ENCODE measurements at places on chromosomes 6 and 20. TPM values are rescaled to one million over a fixed set of nuclear protein-coding genes. Genes with fewer than 3 reads are reported as not detected.

Gene EYA2
- total RNA-seq: not detected

Gene CST5
- total RNA-seq: not detected

- peaks cover 30% of the 10 kb centered on the region for H3K27me3 ChIP-seq
- H3K4me3 ChIP-seq: no peak within 1 kb of the TSS
- no peak for DNase-seq
- no peak within 1 kb of the TSS for H3K27ac ChIP-seq
- H3K36me3 ChIP-seq: no peaks in the 10 kb centered on the region
Observed at GRCh38 chr6:117265410-117266256, at the start of gene VGLL2. TSS of gene VGLL2 (plus strand) at chr6:117265558. CDS start at chr6:117265764, 206 bp downstream.

- H3K27me3 ChIP-seq: no peaks in the 10 kb centered on the region
- no peak overlapping the region for H3K27ac ChIP-seq
- no peaks in the 10 kb centered on the region for H3K36me3 ChIP-seq
- DNase-seq: no peak
- no peaks in the 10 kb centered on the region for H3K4me1 ChIP-seq
Observed at GRCh38 chr6:102679865-102680264, 1286.4 kb downstream of the GRIK2 start.

Gene ACTL10
- total RNA-seq: 4.6 TPM

Gene COL10A1
- total RNA-seq: not detected

Gene PPIL6
- 0.13 TPM for total RNA-seq

- H3K36me3 ChIP-seq: no peaks in the 10 kb centered on the region
- H3K4me3 ChIP-seq: no peak overlapping the region
- DNase-seq: no peak
- no peaks in the 10 kb centered on the region for H3K27me3 ChIP-seq
Observed at GRCh38 chr6:163728442-163729126, 314.1 kb downstream of the QKI start.

GRCh38 chr6:133300896-133301295 lies 59.7 kb downstream of the EYA4 start:
- DNase-seq: no peak
- no peaks in the 10 kb centered on the region for H3K27me3 ChIP-seq
- H3K27ac ChIP-seq: no peak overlapping the region
- no peaks in the 10 kb centered on the region for H3K36me3 ChIP-seq
- H3K4me1 ChIP-seq: no peaks in the 10 kb centered on the region

- peaks cover 21% of the 10 kb centered on the region for H3K4me1 ChIP-seq
- H3K27me3 ChIP-seq: no peaks in the 10 kb centered on the region
- peak overlapping the region; percentile 59 for H3K27ac ChIP-seq
- DNase-seq: peak; percentile 39
Observed at GRCh38 chr6:32664827-32665362, 1.6 kb downstream of the HLA-DQB1 start.

DNA sequence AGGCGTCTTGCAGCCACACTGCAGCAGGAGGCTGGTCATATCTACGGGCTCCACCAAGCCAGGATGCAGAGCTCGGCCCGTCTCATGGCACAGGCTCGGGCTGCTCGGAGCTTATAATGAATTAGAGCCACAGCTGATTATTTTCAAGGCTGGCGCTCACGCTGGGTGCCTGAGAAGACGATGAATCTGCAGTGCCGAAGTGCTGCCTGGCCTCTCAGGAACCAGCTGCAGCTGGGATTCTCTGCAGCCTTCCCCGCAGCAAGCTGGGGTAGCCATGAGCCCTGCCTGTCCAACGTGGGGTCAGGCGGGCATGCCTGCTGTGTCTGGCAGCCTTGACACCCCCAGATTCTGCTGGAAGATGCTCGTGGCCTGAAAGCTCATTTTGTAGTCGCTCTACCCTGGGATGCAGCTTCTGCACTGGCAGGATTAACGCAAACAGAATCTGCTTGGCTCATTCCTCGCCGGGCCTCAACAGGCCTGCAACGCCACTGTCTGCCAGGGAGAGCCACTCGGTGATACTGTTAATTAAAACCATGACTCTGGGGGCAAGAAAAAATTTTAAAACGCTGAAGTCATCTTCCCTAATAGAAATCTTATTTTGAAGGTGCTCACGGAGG lies 104.3 kb downstream of the CDH26 start:
- H3K36me3 ChIP-seq: no peaks in the 10 kb centered on the region
- H3K4me3 ChIP-seq: no peak overlapping the region
- no peaks in the 10 kb centered on the region for H3K27me3 ChIP-seq
- H3K27ac ChIP-seq: no peak overlapping the region
- DNase-seq: no peak

Gene HLA-DPB1
- 20.8 TPM for total RNA-seq

- DNase-seq: no peak
- H3K4me3 ChIP-seq: no peak overlapping the region
- H3K36me3 ChIP-seq: no peaks in the 10 kb centered on the region
- H3K27me3 ChIP-seq: no peaks in the 10 kb centered on the region
Observed at GRCh38 chr6:152054441-152054840, 247.0 kb downstream of the ESR1 start.

DNA sequence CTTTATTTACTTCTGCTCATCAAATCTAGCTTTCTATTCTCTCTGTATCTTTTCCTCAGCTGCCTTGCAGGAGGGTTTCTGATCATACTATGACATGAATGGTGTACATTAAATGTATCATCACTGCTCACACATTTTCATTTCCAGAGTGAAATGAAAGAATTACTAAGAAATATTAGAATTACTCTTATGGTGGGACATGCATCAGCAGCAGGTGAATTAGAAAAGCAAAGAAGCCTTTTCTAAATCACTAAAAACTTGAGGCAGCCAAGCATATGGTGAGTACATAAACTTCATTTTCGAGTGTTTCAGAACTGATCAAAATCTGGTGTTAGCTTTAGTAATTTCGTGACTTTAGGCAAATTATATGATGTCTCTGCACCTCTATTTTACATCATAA lies 23.6 kb downstream of the IL17A start:
- no peak for DNase-seq
- no peaks in the 10 kb centered on the region for H3K4me1 ChIP-seq
- no peaks in the 10 kb centered on the region for H3K36me3 ChIP-seq
- no peaks in the 10 kb centered on the region for H3K27me3 ChIP-seq
- no peak overlapping the region for H3K4me3 ChIP-seq
- H3K27ac ChIP-seq: no peak overlapping the region

DNA sequence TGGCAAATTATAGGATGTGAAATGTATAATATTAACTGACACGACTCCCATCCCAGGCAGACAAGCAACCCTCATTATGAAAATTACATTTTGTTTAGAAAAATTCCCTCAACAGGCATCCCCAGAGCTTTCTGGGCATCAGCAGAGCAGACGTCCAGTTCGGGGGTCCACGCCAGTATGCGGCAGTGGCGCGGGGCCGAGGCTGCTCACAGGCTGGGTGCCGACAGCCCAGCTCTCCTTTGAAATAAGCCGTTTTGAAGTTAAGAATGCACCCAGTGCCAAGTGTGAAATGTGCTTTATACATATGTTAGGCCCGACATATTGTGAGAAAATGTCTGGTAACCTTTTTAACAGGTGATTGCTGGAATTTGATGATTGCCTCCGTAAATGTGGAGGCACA lies 50.4 kb downstream of the RPP40 start:
- peak; percentile 3 for DNase-seq
- H3K4me1 ChIP-seq: no peaks in the 10 kb centered on the region
- peaks cover 19% of the 10 kb centered on the region for H3K36me3 ChIP-seq
- no peaks in the 10 kb centered on the region for H3K27me3 ChIP-seq

DNA sequence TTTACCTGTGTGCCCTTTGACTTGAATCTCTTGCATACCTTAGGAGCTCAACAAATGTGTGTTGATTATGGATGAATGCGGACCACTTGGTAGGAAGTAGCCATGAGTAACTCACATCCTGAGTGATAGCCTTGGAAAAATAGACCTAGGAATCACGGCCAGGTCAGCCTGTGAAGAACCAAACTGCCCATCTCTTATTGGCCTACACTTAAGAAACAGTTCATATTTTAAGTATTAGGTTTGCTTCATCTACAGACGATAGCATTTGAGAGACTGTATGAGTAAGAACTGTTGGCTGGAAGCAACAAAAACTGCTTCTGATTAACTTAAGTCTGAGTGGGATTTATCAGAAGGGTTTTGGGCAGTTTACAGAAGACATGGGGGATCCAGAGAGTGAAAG lies 320.1 kb upstream of the PRND start:
- H3K27ac ChIP-seq: no peak overlapping the region
- no peak overlapping the region for H3K4me3 ChIP-seq
- DNase-seq: no peak
- H3K4me1 ChIP-seq: no peaks in the 10 kb centered on the region
- H3K27me3 ChIP-seq: peaks cover 15% of the 10 kb centered on the region

Gene C20orf144
- total RNA-seq: 0.24 TPM

DNA sequence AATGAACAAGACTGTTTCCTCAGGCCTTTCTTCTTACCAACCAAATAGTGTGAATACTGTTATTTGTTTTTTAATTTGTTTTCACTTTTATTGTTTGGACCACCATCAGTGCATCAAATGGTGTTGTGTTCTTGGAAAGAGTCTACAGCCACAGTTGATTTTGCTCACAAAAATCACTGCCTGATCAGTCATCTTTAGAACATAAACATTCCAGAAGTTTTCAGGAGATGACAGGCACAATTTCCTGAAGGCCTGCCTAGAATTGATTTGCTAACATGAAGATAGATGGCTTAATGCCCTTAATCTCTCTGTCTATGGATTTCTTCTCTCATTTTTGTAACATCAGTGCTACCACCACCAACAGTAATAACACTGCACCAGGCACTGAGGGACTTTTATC lies 13.5 kb downstream of the IL22RA2 start:
- H3K36me3 ChIP-seq: no peaks in the 10 kb centered on the region
- no peak for DNase-seq
- H3K4me1 ChIP-seq: peaks cover 15% of the 10 kb centered on the region
- H3K4me3 ChIP-seq: no peak overlapping the region
- no peaks in the 10 kb centered on the region for H3K27me3 ChIP-seq
